ENCODE measurements at places on chromosomes 5 and 9. TPM values are rescaled to one million over a fixed set of nuclear protein-coding genes. Genes with fewer than 3 reads are reported as not detected.

The CDH9 gene
- total RNA-seq, result not detected

The DNLZ gene
- 40.2 TPM for total RNA-seq

The YIPF5 gene
- 26.6 TPM for total RNA-seq

The TLX3 gene
- total RNA-seq, result not detected

The SLC34A1 gene
- not detected for total RNA-seq

The IFNA17 gene
- total RNA-seq, result not detected

The FRRS1L gene
- 2.2 TPM for total RNA-seq

The SVEP1 gene
- total RNA-seq, result 5.7 TPM

The COL15A1 gene
- total RNA-seq, result 47.2 TPM

The KIF4B gene
- total RNA-seq, result 0.05 TPM

The PCDHB16 gene
- 2.7 TPM for total RNA-seq

All from left ventricle myocardium superior (tissue), 1 donor.